Thyroid gland (tissue), 4 donors: ENCODE measurements at places on chromosomes 5 and 9.

GRCh38 chr5:172943283-172943841 is 15.9 kb upstream of the RPL26L1 start:
- peak; percentile 53 for DNase-seq

DNA sequence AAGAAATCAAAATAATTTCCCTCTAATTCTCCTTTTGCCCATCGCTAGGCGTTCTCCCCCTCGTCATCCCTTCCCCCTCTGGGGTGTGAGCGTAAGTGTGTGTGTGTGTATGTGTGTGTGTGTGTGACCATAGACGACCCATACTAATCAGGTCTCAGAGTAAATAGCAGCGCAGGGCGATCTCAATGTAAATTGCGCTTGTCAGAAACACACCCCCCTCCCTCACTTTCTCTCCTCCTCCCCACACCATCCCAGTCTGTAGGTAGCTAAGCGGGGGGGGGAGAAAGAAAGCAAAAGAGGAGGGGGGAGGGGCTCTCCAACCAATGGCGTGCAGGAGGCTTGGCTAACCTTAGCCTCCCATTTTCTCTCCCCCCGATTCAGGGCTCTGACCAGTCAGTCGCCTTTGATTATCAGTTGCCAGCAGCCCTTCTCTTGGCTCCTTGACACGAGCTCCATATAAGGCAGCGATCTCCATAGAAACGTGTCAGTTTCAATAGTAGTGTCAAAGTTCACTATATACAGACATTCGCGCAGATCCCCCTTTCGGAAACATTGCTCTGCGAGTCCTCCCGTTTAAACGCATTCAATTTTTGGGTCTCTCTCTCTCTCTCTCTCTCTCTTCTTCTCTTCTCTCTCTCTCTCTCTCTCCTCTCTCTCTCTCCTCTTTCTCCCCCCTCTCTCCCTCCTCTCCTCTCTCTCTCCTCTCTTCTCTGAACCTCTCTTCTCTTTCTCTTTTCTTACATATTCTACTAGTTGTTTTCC is at the start of gene NR2F1:
TSS of gene NR2F1 (plus strand) at position 546 of the 762 bp plus-strand sequence. CDS start 1,802 bp downstream, outside the sequence.
- DNase-seq, result no peak

DNA sequence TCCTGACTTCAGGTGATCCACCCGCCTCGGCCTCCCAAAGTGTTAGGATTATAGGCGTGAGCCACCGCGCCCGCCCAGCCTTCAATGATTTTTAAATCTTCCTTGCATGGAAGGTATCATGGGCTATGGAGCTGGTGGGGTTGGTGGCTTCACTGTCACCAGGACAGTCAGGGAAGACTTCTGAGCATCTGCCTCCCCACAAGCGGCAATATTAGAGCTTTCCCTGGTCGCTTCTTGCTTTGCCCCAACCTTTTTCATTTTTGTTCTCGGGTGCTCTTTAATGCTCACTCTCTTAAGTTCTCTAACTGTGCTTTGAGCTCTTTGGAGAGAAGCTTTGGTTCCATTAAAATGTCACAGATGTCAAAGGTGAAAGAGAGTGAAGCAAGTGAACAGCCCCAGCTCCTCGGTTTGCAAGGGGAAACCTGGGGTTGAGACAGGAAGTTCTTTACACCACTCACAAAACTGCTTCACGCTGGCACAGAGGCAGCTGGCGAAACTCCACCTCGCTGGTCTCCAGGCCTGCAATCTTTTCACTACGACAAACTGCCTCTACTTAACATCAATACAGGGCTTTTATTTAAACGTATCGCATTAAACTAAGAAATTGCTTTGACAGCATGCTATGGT is 142.5 kb upstream of the RETREG1 start:
- no peak for DNase-seq

- DNase-seq, result no peak
Measured at GRCh38 chr5:167269146-167269545, 1022.3 kb upstream of the WWC1 start.

GRCh38 chr5:150765799-150766169 is 7.0 kb upstream of the DCTN4 start:
- no peak for DNase-seq

GRCh38 chr5:155651-156410 is 35.5 kb upstream of the LRRC14B start:
- DNase-seq, result no peak

DNA sequence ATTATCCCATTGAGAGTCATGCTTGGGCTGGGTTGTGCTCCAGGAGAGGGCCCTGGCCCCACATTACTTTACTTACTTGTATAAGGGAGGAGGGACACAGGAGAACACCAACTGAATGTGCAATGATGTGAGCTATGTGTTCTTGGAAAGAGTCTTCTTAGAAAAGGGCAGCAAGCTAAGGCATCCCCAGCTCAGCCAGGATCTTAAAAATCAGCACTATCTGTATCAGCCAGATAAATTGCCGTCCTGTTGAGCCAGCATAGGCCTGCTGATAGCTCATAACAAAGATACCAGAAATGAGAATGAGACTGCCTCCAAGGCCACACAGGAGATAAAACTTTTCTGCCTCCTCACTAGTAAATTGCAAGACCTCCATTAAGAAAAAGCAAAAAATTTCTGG is 357.5 kb downstream of the CAAP1 start:
- DNase-seq, result no peak

DNA sequence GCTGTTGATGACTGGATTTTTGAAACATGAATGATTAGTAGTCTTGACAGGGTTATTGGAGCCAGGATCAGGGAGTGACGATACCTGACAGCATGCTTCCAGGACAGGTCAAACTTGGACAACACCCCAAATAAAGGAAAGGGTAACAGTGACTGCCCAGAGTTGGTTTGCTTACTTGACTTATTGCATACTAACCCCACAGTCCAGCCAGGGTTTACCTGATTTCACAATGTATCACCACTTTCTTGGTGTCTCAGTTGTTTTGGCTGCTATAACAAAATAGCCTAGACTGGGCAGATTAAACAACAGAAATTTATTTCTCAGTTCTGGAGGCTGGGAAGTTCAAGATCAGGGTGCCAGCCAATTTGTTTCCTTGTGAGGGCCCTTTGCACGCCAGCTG is 301.0 kb upstream of the VLDLR start:
- no peak for DNase-seq

- no peak for DNase-seq
Measured at GRCh38 chr5:132408456-132408855, 38.9 kb downstream of the SLC22A5 start.

- no peak for DNase-seq
Measured at GRCh38 chr5:94888674-94889073, 270.2 kb downstream of the SLF1 start.

GRCh38 chr5:134576386-134577021 is 51.0 kb downstream of the JADE2 start:
- no peak for DNase-seq

GRCh38 chr5:170151097-170151831 is 45.6 kb downstream of the FOXI1 start:
- peak; percentile 94 for DNase-seq

DNA sequence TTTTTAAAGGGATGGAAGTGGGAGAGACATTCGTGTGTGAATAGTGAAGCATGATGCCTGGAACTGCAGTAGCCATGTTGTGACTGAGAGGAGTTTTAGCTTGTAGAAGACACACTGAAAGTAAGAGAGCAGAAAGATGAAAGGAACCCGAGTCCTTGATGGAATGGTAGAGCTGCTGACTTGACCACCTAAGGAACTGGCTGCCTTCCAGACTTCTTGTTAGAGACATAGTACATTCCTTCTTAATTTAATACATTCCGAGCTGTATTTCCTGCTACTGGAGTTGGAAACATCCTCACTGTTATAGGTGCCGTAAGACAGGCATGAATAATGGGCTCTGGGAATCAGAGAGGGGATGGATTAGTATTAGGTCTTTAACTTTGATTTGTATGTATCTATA is 7.4 kb downstream of the CER1 start:
- DNase-seq, result no peak

GRCh38 chr9:94639061-94639998 is at the start of gene FBP1:
Gene FBP1, minus strand, starts transcription at chr9:94639518. Its CDS starts 208 bp downstream, at chr9:94639310.
- peak; percentile 67 for DNase-seq

- DNase-seq, result no peak
Measured at GRCh38 chr5:77844373-77844622, 68.2 kb upstream of the TBCA start.

DNA sequence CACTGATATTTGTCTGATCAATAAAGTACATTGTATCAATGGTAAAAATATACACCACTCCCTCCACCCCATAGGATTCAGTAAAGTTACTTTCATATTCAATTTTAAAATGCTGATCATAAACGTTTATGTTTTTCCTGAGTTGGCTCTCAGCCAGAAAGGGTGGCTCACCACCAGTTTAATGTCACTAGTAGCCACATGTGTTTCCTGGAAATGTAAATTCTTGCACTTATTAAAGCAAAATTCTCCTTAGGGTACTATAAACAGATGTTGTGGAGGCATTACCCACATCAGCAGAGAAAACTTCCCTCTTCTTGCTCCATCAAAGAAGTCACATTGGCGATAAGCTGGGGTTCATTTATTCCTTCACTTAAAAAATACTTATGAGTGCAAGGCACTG is 210.3 kb downstream of the SREK1 start:
- no peak for DNase-seq

- no peak for DNase-seq
Measured at GRCh38 chr9:82991671-82992070, 71.3 kb downstream of the RASEF start.
